ENCODE measurements at places on chromosomes 2 and 18.

DNA sequence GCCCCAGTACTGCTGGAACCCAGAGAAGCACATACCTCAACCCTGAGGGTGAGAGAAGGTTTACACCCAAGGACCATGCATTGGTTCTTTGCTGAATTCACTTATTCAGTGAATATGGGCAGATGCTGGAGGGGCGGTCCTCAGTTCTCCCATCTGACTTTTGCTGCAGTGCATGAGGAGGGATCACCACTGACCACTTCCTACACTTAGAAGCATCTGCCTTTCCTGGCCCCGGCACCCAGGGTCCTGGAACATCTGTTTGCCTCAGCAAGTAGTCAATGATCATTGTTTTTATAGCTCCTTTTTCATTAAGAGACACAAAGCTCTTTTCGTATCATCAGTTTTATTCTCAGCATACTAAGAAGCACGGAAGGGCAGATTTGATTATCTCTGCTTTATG lies 211.4 kb downstream of the SH3RF3 start:
- DNase-seq: no peak

GRCh38 chr2:97761192-97761591 lies 47.8 kb downstream of the ZAP70 start:
- DNase-seq: no peak

- DNase-seq: no peak
Observed at GRCh38 chr2:186853951-186854350, 5.0 kb upstream of the ZSWIM2 start.

GRCh38 chr2:37917281-37918228 lies 7.5 kb upstream of the RMDN2 start:
- DNase-seq: no peak

GRCh38 chr18:33264566-33264965 lies 176.0 kb downstream of the CCDC178 start:
- no peak for DNase-seq

DNA sequence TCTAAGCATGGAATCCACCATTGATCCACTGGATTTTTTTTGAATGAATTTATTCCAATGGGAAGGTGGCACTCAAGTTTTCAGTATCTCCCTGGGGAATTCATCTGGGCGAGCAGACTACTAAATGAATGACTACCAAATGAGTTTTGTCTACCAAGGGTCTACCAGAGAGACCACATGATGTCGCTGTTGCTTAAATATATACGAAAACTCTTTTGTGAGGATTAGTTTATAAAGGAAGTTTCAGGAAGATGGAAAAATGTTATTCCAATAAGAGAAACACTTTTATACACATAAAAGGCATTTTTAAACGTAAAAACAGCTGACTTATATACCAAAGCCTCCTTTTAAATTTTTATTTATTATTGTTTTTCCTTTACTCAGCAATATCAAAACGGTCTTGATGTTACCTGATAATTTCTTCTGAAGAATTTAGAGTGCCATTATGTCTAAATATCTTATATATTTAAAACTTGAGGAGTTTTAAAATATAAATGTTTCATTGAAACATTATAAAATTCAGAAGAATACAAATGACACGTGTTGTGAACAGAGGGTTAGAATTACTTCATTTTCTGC lies 139.7 kb downstream of the HRH4 start:
- peak; percentile 51 for DNase-seq

DNA sequence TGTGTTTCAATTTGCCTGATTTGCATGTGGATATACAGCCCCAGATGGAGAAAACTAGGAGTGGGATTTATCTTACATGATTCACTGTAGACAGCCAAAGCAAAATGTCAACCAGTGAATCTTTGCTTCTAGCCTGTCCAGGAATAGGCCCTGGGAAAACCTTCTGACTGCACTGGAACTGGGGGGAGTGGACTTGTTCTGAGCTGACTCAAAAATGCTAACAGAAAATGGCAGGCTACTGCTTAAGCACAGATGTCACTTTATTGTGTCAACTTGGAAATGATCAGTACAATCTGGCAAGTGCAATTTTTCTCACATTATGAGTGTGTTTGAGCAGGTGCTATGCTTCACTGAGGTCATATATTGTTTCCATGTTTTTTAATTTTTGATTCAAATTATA lies 593.7 kb downstream of the NRXN1 start:
- DNase-seq: no peak

DNA sequence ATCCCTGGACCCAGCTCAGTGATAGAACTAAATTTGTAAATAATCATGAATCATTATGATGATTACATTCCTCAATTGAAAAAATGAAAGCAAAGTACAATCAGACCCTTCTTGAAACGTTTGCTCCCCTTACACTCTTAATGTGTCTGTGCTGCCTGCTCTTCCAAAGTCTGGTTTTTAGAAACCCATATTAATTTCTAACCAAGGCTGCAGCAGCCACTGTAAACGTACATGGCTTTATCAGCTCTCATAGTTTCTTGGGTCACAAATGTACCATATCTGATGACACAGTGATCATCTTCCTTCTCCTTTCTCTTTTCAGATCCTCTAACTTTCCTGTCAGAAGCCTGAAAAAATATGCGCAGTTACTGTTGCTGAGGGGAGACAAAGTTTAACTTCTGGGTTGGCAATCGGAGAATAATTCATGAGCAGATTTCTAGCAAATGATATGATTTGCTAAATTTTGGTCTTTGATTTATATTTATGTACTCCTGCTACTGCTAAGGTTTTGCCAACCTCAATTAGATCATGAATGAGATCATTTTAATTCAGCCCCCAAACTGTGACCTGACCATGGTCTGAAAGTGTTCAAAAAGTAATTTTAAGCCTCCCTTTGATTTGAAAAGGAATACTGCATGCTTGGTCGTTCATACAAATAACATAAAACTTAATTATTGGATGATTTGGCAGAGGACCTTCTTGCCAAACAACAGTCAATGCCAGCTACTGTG lies 12.3 kb downstream of the ZEB2 start:
- no peak for DNase-seq

DNA sequence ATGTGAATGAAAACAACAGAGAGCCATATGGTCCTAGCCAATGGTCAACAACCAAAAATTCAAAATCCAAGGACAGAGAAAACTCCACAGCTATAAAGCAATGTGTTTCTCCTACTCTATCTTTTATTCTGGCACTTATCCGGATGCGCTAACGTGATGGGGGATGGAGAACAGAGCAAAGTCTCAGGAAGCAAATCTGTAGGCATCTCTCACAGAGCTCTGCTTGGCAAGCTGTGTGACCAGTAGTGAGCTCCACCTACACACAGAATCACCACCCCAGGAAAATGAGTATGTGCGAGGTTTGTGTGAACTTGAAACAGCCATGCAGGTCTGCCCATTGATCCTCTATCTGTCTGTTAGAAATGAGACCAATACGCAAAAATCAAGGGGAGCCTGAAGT lies 584.3 kb downstream of the BCL11A start:
- no peak for DNase-seq

GRCh38 chr2:223100061-223100511 lies 48.1 kb downstream of the KCNE4 start:
- DNase-seq: no peak

DNA sequence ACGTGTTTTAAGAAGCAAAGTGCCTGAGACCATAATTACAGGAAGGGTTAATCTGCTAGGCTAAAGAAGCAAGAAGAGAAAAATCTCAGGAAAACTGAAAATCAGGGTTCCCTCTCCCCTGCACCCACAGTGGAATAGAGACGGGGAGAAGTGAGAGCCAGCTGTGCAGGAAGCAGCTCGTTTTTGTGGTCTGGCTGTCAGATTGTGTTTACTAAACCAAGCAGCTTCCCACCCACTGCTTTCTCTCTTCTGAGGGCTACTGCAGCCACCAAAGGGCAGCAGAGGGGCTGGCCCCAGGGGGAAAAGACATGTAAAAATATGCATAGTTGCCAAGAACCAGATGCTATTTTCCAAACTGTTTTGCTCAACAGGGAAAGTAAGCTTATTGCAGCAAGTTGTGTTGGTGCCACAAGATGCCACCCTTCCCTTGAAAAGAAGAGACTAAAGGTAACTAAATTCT lies 72.6 kb upstream of the THUMPD2 start:
- DNase-seq: no peak

DNA sequence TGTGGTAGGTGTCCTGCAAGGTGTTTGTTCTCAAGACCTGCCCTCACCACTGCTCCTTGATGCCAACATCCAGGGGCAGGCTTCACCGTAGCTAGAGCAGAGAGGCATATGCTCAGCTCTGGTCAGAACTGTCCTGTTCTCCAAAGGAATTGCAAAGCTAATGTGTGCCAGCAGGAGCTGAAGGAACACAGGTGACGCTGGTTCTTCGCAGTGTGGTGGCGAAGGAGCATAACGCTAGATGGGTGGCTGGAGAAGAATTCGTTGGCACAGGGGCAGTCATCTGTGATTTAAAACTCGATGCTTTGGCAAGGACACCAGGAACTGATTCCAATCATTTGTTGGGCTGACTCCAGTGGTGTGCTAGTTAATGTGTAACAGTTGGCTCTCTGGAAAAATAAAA lies 11.4 kb upstream of the PER2 start:
- DNase-seq: no peak

- DNase-seq: peak; percentile 17
Observed at GRCh38 chr2:121897335-121897970, 142.0 kb downstream of the TSN start.

DNA sequence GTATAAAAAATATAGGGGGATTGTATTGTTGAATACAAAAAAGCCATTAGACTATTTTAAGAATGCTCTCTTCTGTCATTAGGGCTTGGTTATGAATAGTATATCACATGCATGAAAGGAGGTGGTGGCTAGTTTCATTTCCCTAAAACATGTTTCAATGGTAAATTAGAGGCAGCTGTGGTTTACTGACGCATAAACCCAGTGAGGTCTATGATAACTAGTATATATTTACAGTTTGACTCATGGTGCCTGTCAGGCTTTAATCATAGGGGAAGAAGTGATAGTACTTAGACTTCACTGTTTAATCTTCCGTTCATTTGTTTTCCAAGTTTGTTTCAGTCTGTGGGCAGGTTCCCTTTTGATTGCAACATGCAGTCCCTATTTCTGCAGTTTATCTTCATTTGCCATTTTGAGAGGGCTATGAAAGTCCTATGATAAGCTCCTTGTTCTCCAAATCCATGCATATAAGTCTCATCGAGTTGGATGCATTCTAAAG lies 55.1 kb upstream of the MAP4K3 start:
- DNase-seq: no peak

- no peak for DNase-seq
Observed at GRCh38 chr2:73832930-73833329, 4.2 kb downstream of the STAMBP start.

DNA sequence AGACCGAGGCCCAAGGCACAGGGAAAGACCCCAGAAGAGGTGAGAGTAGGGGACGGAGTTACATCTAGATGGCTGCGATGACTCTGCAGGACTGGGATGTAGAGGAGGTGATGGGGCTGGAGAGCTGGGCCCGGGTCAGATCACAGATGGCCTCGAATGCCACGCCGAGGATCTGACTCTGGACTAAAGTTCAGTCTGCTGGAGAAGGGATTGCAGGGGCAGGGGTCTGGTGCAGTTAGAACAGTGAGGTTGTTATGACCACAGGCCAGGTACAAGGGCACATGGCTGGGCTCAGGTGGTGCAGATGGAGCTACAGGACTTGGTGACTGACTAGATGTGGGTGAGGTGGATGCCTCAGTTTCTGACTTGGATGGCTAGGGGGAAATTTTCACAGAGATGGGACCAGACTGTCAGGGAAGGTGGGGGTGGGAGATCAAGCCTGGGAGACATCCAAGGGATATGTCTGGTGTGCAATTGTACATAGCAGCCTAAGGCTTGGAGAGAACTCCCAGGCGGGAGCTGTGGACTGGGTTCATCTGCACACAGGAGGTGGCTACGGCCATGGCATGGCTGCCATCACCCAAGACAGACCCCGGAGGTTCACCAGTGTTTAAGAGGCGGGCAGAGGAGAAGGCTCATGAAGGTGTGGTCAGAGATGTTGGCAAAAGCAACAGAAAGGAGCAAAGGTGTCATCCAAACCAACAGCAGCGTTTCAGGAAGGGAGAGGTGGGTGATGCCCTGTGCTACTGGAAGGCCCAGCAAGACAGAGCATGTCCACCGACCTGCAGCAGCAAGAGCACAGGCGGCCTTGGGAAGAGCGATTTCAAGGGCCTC lies 66.9 kb downstream of the CIB4 start:
- no peak for DNase-seq

DNA sequence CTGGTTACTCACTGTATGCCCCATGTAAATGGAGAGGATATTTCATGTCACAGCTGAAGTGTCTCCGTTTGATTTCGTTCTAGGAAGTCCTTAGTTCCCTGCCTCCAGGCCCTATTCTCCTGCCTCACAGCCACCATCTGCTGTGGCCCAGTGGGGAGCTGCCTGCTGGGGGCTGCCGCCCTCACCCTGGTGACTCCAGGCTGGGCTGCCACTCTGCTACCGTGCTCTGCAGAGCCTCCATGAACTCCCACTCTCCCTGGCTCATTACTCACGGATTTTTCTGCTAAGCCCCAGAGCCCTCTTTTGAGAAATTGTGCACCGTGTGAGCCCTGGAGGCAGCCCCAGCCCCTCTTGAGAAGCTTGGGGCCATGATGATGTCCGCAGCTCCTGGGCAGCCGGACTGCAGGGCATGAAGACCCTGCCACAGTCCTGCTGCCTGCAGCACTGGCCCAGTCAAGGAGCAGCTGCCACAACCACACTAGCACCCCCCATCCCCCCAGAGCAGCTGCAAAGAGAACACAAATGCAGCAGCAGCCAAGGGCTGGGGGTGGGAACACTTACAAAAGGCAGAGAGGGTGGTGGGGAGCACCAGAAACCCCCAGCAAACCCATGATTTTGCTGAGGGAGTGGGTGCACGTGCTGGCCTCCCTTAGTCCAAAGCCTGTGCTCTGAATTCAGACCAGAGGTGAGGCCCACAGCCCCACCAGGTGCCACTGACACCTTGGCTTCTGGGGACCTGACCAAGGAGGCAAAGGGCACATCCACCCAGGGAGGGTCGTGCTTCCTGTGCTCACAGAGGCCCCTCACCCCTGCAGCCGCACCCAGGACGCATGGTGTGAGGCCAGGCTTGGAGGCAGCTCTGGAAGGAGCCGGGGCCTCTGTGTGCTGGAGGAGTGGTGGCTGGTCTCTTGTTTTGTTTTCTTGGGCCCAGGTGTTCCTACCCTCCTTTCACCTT lies 270.2 kb upstream of the RAB6C start:
- DNase-seq: no peak

DNA sequence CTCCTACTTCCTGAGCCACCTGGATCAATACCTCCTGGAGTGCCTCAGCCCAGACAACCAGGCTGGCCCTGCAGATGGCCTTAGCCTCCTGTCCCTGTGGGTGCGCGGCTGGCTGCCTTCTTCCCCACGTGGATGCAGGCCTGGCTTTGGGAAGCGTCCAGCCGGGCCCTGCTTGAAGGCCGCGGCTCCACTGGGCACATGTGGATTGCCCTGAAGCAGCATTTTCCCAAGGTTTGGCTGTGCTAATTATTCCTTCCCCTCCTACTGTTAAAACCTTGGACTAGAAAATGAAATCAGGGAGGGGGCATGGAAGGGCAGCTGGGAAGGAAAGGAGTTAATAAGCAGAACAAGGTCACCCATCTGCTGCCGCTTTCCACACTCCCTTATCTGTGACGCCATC lies 143.0 kb upstream of the GATA6 start:
- peak; percentile 43 for DNase-seq

GRCh38 chr18:34562252-34562870 lies 147.7 kb upstream of the DTNA start:
- DNase-seq: no peak
